ENCODE measurements at places on chromosomes 6 and 20.

- no peak for DNase-seq
Observed at GRCh38 chr6:636488-636887, 20.4 kb downstream of the HUS1B start.

DNA sequence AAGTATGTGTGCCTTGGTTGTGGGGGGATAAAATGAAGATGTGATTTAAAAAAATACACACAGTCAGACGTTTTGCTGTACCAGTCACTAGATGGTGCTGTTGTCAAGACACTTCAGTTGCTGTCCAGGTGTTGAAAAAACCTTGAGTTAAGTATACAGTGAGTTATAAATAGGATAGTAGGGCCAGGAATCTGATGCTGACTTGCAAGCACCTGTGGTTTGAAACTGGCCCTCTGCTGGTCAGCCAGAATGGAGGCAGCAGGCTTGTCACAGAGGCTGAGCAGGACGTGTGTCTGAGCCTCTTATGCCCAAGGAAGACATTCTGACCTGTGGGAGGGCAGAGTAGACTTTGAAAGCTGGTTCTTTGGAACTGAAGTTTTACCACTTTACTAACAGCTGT, 27.8 kb downstream of the RNF8 start:
- DNase-seq, result no peak

- no peak for DNase-seq
Observed at GRCh38 chr20:54629632-54630031, 154.2 kb downstream of the DOK5 start.

DNA sequence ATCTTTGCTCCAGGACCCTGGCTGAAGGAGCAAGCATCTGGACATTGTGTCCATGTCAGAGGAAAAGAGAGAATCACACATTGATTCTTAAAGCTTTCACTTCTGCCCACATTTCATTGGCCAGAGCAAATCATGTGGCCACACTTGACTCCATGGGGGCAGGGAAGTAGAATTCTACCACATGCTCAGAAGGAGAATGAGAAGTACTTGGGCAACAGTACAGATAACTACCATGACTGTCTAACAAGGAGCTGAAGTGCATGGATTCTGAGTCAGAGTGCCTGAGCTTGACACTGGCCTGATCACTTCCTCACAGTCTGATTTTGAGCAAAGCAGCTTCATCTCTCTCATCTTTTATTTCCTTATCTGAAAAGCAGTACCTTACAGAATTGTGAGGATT, 38.6 kb downstream of the GHRH start:
- no peak for DNase-seq

- no peak for DNase-seq
Observed at GRCh38 chr20:61082720-61083119, 169.3 kb upstream of the CDH4 start.

GRCh38 chr6:36718560-36718959, 20.9 kb downstream of the RAB44 start:
- no peak for DNase-seq

DNA sequence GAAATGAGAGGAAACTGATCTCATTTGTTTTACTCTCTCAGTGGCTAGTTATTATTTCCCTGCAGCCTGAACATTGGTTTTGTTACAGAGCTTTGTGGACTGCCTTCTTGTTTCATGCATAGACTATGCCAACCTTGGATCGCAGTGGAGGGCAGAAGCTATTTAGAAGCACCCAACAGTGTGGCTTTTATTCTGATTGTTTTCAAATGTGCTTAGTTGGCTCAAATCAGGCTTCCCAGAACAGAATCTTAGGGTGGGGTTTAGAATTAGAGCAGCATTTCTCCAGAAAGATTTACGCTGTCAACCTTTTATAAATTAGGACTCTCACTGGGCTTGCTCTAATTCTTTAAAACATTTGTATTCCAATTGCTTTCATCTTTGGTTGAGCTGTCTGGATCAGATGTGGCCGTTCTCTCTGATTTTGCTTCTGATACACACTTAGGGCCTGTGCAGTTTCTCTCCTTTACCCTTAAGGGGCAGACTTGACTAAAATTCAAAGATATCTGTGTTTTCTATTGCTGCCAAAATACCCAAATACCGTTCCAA, 210.3 kb downstream of the BCKDHB start:
- DNase-seq, result no peak

DNA sequence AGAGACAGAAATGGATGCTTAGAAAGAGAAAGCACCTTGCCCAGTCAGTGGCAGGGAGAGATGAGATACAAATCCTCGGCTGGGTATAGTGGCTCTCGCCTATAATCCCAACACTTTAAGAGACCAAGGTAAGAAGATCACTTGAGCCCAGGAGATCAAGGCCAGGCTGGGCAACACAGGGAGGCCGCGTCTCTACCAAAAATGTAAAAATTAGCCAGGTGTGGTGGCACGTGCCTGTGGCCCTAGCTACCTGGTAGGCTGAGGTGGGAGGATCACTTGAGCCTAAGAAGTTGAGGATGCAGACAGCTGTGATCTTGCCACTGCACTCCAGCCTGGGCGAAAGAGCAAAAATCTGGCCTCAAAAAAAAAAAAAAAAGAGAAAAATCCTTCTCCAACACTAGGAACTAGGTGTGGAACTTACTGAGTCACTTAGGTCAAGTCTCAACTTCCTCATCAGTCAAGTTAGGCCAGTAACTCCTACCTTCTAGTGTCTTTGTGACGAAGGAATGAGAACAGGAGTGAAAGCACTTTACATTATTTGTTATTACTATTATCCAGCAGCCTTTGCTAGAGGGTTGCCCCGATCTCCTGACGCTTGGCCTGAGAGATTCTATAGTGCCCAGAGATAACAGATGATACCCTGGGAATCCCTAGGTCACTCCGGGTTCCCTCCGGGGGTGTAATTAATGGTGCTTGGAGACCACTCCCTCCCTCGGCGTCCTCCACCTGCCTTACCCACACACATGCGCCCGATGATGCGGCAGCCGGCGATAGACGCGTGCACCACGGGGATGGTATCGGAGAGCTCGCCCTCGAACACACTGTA, 918 bp downstream of the EIF6 start:
- no peak for DNase-seq
